ENCODE measurements at places on chromosomes 2 and 18.
A peak's percentile ranks its signal among the peaks of the same experiment; 100 is the strongest.

GRCh38 chr2:235468978-235469655, 24.7 kb upstream of the AGAP1 start:
- DNase-seq: no peak

DNA sequence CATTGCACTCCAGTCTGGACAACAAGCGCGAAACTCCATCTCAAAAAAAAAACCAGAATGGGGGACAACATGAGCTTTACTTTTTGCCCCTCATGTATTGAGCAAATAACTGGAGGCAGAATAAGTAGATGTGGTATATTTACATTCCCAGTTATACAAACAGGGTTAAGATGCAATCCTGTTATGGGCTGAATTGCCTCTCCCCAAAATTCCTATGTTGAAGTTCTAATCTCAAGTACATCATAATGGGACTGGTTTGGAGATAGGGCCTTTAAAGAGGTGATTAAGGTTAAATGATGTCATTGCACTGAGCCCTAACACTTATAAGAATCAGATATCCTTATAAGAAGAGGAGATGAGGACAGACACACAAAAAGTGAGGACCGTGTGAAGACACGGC, 319.8 kb upstream of the KLHL29 start:
- no peak for DNase-seq

DNA sequence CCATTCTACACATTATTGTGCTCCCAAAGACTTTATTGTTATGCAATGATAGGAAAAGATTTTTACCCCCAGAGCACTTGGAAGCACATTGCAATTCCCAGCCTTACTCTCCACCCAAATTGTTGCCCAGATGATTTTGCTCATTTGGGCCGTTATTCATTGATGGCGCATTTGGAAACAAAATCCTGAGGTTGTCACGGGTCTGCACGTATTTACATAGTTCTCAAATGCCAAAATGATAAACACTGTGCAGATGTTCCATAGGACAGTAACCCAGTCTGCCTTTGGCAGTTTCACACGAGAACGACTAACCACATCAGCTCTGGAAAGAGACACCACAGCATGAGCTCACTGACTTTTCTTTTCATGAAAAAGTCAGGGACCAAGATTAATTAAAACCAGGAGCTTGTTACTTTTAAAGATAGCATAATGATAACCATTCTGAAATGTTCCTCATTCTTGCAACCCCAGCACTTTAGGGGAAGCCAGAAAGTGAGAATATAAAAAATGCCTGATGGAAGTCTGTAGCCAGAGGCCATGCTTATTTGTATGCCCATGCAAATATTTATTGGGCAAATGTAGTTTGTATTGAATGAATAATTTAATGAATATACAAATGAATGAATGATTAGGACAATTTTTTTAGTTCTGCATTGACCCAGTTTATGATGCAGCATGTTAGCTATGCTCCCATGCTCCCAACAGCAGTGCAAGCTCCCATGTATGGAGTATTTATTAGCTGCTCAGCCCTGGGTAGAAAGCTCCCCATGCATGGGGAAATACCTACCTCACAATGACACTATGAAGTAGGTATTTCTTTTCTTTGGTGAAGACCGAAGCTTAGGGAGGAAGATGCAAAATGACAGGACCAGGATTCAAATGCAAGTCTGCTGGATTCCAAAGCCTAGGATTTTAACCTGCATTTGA, 84.6 kb downstream of the MAIP1 start:
- DNase-seq: no peak

DNA sequence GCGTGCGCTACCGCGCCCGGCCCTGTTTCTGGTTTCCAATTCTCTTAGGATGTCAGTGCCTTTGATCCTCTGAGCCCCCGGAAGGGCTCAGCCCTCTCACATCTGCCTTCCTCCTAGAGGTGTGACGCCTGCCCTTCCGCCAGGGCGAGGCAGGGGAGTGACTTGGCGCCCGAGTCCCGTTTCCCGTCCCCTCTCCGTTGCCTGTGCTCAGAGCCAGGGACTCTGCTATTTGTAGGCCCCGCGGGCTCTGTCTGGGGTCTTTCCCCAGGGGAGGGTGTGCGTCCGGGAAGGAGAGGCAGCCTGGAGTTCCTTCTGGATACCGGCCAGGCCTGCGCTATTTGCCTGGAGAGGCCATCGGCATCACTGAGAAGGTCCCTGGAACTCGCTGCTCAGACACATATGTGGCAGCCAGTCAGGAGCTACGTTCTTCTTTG, 103.7 kb upstream of the TAF1B start:
- DNase-seq: peak; percentile 34

- DNase-seq: no peak
Observed at GRCh38 chr2:19691892-19692291, 209.9 kb downstream of the TTC32 start.

- DNase-seq: no peak
Observed at GRCh38 chr18:76819411-76820136, 2.8 kb upstream of the ZNF236 start.

DNA sequence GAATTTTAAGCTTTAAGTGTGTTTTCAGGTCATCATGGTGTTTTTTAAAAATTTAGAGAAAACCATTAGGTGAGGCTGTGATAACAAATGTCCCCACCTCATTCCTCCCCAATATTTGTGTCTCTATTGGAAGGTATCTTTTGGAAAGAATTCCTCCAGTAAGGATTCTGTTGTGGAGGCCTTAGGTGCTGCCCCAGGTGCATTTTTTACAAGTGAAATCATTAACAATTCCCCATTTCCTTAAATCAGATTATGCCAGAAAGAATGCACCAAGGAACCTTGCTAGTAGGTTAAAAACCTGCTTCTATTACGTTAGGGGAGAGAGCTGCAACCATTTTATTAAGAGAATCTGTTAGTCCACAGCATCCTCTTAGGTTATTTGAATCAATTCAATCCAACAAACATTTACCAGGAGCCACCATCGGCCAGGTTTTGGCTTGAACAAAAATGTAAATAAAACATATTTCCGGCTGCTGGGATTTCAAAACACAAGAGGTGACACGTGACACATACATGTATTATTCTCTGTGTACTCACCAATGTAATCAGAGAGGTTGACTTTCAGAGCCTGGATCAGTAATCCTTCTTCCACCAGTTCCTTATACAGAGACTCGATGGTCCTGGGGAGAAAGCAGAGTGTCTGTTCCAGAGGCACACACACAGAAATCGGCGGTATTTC, 112.5 kb upstream of the ASB18 start:
- no peak for DNase-seq

- DNase-seq: no peak
Observed at GRCh38 chr2:198232281-198232680, 427.9 kb downstream of the PLCL1 start.

GRCh38 chr18:44232500-44232899, 448.2 kb upstream of the SETBP1 start:
- DNase-seq: no peak

DNA sequence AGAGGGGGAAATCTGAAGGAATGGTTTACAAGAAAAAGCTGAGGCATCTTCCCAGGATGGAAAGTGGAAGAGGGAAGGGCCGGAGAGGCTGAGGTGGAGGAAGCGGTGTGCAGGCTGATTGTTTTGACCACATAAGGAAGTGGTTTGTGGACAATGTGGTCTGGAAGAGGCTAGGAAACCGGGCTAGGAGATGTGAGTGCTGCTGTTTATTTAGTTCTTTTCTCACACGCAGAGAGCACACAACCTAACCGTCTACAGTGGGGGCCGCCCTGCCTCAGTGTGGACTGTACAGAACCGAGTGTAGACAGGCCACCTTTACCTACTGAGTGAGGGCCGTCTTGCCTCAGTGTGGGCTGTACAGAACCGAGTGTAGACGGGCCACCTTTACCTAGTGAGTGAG, 251.7 kb upstream of the PXDN start:
- peak; percentile 3 for DNase-seq

DNA sequence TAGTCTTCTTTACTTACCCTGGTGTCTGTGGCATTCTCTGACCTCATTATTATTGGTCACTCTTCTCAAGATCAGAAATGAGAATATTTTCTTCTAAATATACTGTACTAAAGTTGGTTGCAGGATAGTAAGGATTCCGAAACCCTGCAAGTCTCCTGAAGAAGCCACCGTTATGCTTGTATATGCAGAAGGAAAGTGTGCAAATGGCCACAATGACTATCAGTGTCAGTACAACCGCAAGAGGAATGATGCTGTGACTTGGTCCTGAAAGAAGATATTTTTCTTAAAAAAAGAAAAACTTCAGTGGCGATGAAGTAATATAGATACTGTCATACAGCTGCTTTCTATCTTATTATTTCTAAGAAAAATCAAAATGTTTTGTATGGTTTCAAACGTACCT, 120.7 kb downstream of the PLA2R1 start:
- no peak for DNase-seq

- DNase-seq: peak; percentile 27
Observed at GRCh38 chr2:149330127-149331022, at the start of gene LYPD6. LYPD6 (plus strand) TSS chr2:149330587; CDS start chr2:149437709, 107,122 bp downstream.

GRCh38 chr2:121055088-121055487, 229.9 kb downstream of the TFCP2L1 start:
- no peak for DNase-seq

DNA sequence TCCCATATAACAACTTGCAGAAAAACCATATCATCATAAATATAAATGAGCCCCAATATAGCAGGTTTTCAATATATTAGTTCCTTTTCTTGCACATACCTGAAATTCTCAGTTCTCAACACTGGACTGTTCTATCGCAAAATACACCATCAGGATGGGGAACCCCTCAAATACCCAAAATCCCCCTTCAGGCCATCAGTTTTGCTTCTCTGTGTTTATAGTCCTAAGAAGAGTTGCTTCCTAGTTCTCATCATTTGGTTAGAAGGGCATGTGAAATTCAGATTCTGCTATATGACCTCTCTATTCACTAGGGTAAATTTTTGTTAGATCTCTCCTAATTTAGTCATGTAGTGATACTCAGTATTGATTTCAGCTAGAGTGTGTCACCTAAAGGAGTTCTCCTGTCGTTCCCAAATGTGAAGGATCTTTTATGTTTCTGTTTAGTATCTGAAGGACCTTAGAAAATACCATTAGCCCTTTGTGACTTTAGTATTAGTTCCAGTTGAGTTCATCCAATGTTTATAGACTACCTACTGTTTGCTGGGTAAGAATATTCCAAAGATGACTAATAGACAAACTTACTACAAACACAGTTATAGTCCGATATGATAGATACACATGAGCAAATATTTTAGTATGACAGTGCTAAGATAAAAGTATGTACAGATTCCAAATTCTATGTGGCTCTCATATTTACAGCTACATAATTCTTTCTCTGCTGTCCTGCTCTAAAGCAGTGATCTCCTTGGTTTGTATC, 115.8 kb downstream of the TTC27 start:
- DNase-seq: no peak

GRCh38 chr2:196598412-196598811, 41.1 kb upstream of the CCDC150 start:
- DNase-seq: no peak

- no peak for DNase-seq
Observed at GRCh38 chr18:62979176-62979575, 263.8 kb downstream of the PHLPP1 start.

- DNase-seq: no peak
Observed at GRCh38 chr2:24330161-24330560, 30.2 kb downstream of the ITSN2 start.

DNA sequence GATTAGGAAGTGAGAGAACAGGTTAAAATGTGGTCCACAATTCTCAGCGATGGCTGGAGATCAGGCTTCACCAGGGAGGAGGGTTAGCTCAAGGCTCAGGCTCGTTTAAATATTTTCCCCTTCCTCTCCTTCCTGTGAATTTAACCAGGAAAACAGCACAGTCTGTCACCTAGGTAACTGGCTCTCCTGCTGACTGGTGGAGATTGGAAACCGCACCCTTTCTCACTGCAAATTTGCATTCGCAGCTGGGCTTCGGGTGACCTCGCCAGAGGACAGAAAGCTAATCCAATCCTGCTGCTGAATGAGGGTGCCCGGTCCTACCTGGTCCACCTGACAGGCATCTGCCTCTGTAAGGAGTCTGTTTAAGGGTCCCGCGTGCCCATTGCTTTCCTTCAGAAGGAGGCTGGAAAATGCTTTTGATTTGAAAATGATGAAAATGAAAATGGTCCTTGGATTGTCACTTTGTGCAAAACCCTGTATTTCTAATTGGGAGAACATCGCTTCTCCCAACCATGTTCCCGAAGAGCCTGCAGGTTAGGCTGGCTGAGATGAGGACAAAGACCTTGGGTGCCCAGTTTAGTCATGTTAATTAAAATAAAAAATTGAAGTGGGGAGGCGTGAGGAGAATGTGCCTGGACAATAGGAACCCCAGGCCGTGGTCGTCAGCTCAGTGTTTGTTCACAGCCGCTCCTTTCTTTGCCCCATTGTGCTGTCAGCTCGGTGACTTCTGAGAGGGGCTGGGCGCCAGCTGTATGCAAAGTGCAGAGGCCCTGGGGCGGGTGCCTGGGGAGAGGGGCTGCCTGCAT, 43.4 kb upstream of the MTCL1 start:
- DNase-seq: no peak
